T1000 (cell line): ENCODE measurements at places on chromosomes 1 and 21.

- DNase-seq: no peak
These were observed 16.2 kb downstream of the EDN2 start for GRCh38 chr1:41468122-41468762.

DNA sequence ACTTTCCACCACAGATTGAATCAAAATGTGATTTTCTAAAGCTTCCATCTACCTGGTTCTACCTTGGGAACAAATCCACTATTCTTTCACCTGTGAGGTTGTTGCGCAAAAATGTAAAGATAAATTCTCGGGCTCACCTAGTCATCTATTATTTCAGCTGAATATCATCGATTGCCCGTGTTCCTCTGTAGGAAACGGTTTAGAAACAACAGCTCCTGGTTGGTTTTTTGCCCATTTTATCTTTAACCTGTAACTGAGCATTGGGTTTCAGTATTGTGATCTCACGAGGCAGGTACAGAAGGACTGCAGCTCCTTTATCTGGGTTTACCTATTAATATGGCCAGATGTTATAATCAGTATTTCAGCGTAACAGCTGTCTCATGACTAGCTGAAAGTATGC is 52.9 kb upstream of the LRRC8C start:
- no peak for DNase-seq

- peak; percentile 81 for DNase-seq
These were observed at the start of gene PLPP3 for GRCh38 chr1:56578963-56579875. TSS of gene PLPP3 (minus strand) at chr1:56579563. CDS start at chr1:56579016, 547 bp downstream.

DNA sequence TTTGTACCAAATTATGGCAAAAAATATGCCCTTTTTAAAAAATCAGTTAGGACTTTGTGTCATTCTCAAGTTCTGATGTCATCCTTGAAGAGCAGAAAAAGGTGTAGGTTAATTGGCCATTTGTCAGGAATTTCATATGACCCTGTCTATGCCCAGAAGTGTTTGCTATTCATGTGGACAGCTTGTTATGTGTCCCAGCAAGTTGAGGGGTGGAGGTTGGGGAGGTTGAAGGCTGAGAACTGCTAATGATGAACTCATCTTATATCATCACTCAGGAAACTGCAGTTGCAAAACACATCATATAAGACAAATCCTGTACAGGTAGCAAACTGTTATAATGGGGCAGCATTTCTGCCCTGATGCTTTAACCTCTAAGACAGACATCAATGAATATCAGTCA is 106.5 kb downstream of the PHTF1 start:
- no peak for DNase-seq

DNA sequence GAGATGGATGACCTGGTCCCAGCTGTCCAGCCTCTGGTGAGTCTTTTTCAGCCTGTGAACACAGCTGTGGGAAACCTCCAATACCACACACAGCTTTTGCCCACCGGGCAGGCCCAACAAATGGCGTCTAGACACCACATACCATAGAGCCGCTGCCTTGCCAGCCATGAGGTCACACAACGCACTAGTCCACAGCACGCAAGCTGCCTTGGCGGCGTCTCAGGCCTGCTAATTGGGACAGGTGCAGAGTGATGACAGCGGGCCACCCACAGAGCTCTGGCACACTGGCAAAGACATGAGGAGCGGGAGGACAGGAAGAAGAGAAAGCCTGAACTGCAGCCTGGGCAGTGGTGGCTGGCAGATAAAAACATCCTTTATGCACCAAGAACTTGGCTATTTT is 125.5 kb downstream of the ADAMTS1 start:
- DNase-seq: no peak

DNA sequence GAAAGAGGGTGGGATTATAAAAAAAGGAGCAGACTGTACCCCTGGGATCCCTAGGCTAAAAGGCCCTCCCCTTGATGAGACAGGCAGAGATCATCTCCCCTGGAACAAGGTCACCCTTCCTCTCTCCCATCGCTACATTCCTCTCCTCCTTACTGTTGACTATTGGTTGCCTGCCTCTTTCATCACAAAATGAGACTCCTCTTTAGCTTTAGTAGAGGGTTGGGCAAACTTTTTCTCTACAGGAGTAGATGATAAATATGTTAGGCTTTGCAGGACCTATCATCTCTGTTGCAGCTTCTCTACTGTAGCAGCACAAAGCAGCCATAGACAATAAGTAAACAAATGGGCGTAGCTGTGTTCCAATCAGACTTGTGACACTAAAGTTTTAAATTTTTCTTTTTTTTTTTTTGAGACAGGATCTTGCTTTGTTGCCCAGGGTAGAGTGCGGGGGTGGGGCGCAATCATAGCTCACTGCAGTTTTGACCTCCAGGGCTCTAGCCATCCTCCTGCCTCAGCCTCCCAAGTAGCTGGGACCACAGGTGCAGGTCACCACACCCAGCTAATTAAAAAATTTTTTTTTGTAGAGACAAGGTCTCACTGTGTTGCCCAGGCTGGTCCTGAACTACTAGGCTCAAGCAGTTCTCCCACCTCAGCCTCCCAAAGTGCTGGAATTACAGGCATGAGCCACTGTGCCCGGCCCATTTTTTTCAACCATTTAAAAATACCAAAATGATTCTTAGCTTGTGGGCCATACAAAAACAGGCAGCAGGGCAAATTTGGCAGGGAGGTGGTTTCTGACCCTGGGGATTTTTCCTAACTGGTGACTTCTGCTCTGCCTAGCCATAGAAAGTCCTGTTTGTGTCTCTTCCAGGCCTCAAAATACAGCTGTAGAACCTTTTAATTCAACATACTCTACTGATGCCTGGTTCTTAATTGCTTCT is 15.1 kb downstream of the MCL1 start:
- DNase-seq: no peak

- DNase-seq: no peak
These were observed 783 bp downstream of the F13B start for GRCh38 chr1:197066277-197066676.

- peak; percentile 49 for DNase-seq
These were observed at the start of gene HMCN1 for GRCh38 chr1:185733818-185734735. TSS of gene HMCN1 (plus strand) at chr1:185734391. CDS start at chr1:185734780, 389 bp downstream.

DNA sequence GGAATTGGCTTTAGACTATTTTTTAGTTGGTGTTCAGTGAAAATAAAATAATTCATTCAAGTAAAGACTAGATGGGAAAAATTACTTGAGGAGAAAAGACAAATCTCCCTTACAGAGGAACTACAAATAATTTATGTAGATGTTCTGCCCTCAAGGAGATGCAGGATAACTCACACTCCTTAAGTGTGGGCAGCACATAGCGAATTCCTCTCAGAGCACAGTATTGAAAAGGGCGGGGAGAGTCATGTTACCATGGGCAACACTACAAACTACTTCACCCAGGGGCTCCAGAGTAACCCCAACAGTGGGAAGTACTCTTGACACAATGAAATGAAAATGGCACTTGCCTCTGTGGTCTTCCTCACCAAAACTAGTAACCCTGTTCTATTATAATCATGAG is 20.6 kb upstream of the LAMC2 start:
- DNase-seq: no peak

- DNase-seq: no peak
These were observed 49.3 kb downstream of the SCP2 start for GRCh38 chr1:52976183-52977035.

GRCh38 chr1:18110598-18110939 is 3.0 kb downstream of the IGSF21 start:
- DNase-seq: no peak
